M059J (cell line): ENCODE measurements at places on chromosomes 6 and 20.

GRCh38 chr20:58833921-58834320 is 16.8 kb downstream of the GNAS-AS1 start:
- peak; percentile 38 for DNase-seq

DNA sequence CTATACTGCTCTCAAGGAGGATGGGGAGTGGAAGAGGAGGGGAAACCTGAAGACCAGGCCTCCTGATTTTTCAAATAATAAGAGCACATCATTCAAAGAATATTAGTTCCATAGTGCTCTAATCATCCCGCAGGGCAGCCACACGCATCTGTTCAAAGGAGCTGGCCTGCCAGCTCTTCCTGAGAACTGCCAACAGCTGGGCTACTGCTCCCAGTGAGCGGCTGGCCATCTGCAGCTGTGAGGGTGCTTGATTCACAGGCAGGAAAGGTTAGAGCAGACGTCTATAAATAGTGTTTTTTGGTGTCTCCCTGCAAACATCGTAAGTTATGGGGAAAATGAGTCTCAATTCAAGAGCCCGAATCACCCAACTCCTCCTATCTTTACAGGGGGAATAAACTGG is 17.3 kb downstream of the NSFL1C start:
- DNase-seq = no peak

DNA sequence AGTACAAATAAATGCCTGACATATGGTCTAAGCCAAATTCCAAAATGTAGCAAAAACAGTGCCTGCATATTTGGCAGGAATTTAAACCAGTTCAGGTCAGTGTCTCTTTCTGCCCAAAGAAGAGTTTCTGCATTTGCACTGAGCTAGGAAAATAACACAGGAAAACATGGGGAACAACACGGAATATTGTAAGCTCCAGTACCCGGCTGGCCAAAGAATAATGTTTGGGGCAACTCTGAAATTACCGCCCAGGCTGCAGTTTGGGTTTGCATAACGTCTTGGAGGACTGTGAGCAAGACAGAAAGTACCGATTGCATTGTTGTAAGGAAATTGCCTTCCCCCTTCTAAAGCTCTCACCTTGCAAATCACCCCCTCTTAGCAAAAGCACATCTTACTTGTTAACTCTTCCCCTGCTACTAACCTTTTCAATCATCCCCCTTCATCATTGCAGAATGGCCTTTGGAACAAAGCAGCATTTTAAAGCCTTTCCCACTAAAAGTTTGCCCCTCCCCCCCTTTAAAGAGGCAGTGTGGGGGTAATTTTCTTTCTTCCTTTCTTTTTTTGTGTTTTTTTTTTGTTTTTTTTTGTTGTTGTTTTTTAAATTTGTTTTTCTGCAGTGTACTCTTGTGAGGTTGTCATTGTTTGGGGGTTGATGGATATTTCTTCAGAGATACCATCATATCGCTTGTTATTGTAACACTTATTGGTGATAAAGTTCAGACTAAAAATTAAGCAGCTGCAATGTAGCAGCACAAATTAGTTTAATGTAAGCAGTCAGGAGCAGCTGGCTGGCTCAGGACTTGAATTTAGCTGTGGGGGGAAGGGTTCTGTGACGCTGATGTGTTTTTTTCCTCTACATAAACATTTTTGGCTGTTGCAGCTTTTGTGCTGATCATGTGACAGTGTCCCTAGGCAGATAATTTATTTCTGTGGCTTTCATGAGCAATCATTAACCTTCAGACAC is 100.0 kb upstream of the CITED2 start:
- peak; percentile 62 for DNase-seq

DNA sequence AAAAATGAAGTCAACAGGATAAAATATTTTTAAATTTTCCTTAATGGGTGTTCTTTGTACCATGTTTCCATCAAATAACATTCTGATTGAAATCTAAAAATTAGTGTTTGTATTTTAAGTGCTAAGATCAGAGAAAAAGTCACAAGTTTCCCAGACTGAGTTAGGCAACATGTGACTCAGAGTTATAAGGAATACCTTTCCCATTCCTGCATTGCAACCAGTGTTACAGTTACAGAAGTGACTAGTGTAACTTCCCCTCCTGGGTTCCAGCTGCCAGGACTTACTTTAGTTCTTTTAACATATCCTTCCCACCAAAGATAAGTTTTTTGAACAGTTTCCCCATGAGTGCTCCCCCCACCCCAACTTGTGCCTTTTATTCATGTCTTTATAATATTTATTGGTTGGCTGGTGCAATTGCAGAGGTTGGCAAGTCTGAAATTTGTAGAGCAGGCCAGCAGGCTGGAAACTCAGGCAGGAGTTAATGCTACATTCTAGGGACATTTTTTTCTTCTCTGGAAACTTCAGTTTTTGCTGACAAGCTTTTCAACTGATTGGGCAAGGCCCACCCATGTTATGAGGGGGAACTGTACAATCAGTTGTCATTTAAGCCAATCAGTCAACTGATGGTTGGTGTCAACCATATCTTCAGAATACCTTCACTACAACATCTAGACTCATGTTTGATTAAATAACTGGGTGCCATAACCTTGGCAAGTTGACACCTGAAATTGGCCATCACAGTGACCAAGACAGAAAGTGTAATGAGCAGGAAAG is 22.9 kb upstream of the ESR1 start:
- DNase-seq = no peak

DNA sequence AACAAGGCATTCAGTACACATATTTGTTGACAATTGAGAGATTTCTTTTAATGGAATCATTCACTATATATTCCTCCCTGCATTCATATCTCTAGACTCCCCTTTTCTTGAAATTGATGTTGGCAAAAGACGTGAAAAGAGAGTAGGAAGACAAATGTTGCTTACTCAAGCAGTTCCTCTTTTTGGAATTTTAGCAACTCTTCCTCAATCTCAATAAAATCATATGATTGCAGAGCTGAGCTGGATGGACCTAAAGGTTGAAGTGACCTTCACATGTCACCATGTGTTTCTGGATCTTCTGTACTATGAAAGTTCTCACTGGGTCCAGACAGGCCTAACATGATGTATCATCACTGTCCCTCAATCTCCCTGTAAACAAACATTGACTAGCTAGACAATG is 18.6 kb downstream of the ADGRF1 start:
- DNase-seq = no peak

- peak; percentile 47 for DNase-seq
These were observed 478 bp upstream of the MTHFD1L start for GRCh38 chr6:150865043-150865405.

DNA sequence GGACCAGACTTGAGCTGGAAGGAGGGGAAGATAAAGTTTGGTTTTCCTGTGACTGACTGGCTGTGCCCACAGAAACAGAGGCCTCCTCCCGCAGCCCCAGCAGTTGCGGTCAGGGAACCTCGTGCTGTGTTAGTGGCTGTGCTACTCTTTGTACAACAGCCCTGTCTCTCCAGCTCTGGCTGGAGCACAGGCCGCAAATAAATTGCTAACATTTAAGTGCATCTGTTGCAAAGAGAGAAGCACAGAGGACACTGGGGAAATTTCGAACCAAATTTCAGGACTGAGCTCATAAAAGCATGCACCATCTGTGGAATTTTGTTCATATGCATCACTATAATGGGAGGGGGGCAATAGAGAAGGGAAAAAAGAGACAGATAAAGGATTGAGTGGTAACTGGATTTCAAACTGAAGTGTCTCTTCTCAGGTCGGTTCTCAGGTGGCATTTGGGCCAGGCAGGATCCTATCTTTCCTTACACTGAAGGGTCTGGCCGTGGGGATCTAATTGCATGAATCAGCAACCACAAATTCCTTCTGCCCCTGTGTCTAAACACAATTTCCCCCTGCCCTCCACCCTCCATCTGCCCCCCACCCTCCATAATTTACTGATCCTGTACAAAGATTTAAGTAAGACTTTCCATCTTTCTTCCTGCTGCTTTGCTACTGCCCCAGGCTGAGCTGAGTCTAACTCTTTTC is 88.9 kb upstream of the ATXN1 start:
- DNase-seq = peak; percentile 87

DNA sequence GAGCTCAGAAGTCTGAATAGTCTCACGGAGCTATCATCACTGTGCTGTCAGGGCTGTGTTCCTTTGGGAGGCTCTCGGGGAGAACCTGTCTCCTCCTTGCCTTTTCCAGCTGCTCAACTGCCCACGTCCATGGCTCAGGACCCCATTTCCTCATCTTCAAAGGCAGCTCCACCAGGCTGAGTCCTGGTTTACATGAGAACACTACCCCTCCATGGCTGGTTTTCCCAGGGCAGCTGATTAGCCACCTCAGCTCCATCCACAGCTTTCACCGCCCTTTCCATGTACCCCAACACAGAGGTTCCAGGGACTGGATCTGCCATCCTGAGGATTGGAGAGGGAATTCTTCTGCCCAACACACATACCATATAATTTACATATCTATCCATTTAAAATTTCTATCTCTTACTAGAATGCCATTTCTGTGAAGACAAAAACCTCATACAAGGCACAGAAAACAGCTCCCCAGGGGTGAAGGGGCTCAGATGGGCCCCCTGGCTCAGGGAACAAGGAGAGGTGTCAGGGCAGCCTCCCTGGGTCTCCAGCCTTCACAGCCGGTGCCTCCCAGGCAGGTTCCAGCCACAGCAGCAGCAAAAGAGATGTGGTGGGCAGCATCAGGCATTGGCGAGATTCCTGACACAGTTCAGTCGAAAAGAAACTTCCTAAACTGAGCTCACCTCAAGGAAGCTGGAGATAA is 2.2 kb upstream of the RAET1E start:
- DNase-seq = no peak

DNA sequence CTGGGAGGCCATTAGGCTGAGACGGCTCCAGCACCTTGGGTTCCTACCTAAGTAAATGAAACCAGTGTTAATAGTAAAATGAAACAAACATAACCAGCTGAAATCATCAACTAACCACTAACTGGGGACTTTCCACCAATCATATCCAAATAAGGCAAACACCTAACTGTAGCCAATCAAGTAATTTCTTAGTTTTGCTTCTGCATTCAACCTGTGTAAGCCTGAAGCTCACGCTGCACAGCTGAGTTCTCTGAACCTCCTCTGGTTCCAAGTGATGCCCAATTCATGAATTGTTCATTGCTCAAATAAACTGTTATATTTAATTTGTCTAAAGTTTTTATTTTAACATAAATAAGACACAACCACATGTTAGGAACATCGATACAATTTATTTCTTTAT is 22.5 kb downstream of the KLHL32 start:
- no peak for DNase-seq

DNA sequence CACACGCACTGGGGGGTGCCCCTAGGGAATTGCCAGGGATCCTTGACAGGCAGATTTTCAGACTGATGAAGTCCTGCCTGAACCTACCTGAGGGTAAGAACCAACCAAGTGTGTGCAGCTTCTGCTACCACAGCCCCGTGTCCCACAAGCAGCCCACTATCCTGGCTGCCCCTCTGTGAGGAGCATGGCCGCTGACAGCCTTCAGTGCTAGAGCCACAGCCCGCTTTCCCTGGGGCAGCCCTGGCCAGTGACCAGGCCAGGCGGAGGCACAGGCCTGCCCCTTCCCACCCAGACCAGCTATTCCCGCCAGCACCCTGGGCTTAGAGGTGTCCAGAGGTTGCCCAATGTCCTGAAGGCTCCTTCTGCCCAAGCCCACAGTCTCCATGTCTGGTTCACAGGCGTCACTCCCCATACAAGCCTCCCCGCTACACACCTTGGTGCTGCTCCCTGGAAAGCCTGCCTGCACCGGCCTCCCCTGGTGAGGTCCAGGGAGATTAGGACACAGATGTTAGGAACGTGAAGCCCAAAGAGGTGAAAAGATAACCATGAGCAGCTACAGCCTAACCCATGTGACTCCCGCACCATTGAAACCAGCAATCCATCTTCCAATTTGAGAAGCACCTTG is 207.0 kb downstream of the SYNDIG1 start:
- no peak for DNase-seq

- DNase-seq = no peak
These were observed 210.0 kb upstream of the SSTR4 start for GRCh38 chr20:22825076-22825475.

GRCh38 chr20:48064929-48065328 is 279.6 kb upstream of the SULF2 start:
- DNase-seq = peak; percentile 97

- peak; percentile 40 for DNase-seq
These were observed 1.2 kb downstream of the ZNF335 start for GRCh38 chr20:45970646-45971424.

GRCh38 chr6:6717953-6718352 is 129.4 kb downstream of the LY86 start:
- DNase-seq = peak; percentile 20

DNA sequence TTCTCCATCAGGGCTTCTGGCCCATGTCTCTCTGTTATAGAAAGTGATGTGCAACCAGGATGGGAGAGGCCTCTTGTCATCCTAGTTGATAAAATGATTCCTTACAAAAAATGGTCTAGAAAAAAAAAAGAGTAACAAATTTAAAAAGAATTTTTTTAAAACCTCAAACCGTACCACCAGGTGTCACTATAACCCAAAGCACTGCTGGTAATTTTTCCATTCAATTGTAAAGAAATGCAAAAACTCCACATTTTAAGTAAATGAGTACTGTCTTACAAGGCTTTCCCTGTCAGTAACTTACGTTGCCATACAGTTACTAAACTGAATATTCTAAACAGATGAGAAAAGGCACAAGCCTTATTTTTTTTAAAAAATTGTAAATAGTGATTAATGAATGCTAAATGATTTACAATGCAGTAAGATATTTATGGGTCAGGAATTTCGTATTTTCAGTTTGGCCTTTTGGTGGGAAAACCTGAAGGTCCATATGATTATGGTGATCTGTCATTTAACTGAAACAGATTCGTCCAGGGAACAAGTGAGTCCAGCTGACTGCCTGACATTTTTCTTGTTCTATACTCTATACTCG is 95.4 kb downstream of the OGFRL1 start:
- DNase-seq = peak; percentile 63

- no peak for DNase-seq
These were observed 46.1 kb upstream of the TMX4 start for GRCh38 chr20:8065691-8066090.

DNA sequence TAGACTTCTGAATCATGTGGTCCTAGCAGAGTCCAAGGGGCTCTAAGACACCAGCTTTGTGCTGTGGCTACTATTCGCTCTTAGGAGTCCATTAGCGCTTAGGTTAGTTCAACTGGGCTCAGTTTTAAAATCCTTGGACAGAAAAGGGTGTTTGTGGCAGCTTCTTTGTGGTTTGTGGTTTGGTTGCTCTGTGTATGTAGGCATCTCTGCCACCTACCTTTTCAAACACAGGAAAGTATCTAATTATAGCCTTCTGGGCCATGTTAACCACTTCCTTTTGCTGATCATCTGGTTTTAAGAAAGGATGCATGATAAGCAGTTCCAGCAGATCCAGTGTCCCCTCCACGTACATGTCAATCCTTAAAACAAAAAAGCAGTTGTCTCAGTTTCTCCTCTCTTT is 10.8 kb downstream of the GSTA4 start:
- DNase-seq = peak; percentile 91

- DNase-seq = no peak
These were observed 28.0 kb downstream of the OR2A4 start for GRCh38 chr6:131673184-131673583.

- peak; percentile 39 for DNase-seq
These were observed 265.2 kb upstream of the RIN2 start for GRCh38 chr20:19492687-19493336.

GRCh38 chr6:112183271-112183671 is 71.1 kb downstream of the LAMA4 start:
- no peak for DNase-seq

- DNase-seq = no peak
These were observed 23.8 kb downstream of the MANEA start for GRCh38 chr6:95601133-95601532.
